ENCODE measurements at places on chromosomes 5 and 9.

GRCh38 chr9:112007575-112008240, 111.1 kb downstream of the UGCG start:
- no peak for DNase-seq

- DNase-seq, result no peak
These were observed 118.2 kb downstream of the BOD1 start for GRCh38 chr5:173498286-173498685.

GRCh38 chr5:153823036-153823435, 215.7 kb downstream of the FAM114A2 start:
- no peak for DNase-seq

DNA sequence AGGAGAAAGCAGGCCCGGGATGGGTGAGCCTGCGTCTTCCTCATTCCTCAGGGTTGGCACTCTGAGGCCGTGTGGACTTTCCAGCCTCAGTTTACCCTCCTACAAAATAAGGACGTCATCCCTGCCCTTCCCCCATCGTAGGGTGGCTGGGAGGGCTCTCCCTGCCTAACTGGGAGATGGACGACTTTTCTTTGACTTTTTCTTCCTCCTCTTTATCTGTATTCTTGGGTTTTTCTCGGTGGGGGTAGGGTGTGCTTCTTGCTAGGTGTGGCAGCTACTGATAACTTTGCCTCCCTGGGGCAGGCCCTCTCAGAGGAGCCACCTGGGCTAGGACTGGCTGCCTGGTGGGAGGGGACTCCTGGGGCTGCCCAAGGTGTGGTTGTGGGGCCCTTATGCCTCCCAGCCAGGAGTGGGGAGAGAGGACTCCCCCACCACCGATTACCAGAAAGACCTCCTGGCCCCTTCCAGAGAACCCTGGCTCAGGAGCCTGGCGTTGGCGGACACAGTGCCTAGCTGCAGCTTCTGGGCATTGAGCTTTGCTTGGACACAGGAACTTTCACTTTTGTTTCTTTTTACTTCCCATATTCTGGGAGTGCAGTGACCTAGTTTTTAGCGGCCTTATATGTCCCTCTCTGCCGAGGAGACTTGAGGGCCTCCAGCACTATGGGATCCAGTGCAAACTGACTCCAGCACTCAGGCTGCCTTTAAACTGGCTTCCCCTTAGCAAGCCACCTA, 6.1 kb downstream of the GLIPR2 start:
- DNase-seq, result no peak

DNA sequence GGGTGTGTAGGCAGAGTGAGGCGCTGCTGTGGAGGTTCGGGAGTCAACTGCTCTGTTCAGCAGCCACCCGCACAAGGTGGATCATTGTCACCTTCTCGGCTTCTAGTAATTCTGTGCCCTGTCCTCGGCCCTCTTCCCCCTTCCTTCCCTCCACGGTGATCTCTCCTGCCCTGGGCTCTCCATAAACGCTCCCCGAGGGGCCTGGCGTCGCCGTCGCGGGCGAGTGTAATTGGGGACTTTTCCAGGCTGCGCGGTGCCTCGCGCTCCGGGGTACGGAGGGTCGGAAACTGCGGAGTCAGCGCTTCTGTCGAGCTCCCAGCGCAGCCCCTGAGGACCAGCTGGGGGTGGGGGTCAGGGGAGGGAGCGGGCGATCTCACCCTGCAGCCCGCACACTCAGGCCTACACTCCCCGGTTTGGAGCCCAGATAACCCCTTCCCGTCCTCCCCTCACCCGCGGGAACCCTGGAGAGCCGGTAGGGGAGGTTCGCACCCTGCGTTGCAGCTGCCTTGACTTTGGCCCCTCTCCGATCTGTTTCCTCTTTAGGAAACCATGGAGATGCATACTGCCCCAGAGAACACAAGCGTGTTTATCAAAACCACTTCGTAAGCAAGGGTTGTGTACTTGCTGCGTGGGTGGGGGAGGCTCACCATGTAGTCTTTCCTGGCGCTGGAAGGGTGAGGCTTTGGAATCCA, 188.3 kb upstream of the ZNF618 start:
- no peak for DNase-seq

GRCh38 chr9:134681061-134681661, 39.6 kb downstream of the COL5A1 start:
- no peak for DNase-seq

DNA sequence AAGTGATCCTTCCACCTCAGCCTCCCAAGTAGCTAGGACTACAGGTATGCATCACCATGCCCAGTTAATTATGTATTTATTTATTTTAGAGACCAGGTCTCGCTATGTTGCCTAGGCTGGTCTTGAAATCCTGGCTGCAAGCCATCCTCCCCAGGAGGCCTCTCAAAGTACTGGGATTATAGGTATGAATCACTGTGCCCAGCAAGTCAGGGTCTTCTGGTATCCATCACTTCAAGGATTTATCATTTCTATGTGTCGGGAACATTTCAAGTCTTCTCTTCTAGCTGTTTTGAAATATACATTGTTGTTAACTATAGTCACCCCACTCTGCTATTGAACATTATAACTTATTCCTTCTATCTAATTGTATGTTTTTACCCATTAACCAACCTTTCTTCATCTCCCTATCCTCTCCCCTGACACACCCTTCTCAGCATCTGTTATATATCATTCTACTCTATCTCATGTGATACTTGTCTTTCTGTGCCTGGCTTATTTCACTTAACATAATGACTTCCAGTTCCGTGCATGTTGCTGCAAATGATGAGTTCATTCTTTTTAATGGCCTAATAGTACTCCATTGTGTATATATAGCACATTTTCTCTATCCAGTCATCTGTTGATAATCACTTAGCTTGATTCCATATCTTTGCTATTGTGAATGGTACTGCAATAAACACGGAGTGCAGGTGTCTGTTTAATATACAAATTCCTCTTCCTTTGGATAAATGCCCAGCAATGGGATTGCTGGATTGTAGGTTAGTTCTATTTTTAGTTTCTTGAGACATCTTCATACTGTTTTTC, 26.4 kb downstream of the UTP15 start:
- DNase-seq, result peak; percentile 78

- no peak for DNase-seq
These were observed 61.3 kb downstream of the TTLL11 start for GRCh38 chr9:122031776-122032175.

GRCh38 chr9:100485196-100485595, 12.2 kb downstream of the TMEFF1 start:
- DNase-seq, result no peak

DNA sequence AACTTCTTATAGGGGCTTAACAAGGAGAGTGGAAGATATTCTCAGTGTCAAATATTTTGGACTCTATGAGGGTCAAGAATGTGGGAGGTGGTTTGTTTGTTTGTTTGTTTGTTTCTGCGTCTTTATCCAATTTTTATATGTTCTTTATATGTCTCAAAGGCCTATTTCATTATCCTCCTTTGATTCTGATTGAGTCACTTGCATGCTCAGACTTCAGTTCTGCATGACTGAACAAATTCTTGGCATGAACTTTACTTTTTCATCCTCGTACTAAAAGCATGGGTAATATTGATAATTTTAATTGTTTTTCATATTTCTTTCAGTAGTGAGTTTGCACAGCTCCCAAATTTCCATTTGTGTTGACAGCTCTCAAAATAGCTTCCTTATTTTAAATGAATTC, 19.2 kb upstream of the ERBIN start:
- no peak for DNase-seq

DNA sequence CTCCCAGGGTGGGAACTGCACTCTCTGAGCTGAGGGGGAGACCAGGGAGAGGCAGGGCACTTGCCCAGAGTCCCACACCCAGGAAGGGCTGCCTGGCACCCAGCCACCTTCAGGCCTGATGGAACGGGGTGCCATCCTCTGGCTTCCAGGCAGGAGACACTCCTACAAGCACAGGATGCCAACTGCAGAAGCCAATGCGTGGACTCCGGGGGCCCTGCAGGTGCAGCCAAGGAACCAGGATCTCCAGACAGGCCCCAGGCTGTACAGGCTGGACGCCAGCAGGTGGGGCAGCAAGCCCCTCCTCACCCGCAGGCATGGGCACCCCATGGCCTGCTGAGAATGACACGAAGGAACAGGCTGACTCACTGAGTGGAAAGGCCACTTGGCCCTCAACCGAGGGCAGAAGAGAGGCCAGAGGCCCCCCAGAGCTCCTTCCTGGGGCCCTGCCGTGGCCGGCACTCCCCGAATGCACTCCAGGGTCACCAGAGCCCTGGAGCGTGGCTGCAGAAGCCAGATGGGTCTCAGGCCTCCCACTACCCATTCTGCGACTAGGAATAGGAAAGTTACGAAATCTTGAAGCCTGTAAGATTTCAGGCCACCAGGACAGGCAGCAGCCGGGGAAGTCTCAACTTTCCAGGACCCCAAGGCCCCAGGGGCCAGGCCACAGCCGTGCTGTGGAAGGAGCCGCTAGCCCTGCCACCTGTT, 15.7 kb downstream of the NACC2 start:
- no peak for DNase-seq

DNA sequence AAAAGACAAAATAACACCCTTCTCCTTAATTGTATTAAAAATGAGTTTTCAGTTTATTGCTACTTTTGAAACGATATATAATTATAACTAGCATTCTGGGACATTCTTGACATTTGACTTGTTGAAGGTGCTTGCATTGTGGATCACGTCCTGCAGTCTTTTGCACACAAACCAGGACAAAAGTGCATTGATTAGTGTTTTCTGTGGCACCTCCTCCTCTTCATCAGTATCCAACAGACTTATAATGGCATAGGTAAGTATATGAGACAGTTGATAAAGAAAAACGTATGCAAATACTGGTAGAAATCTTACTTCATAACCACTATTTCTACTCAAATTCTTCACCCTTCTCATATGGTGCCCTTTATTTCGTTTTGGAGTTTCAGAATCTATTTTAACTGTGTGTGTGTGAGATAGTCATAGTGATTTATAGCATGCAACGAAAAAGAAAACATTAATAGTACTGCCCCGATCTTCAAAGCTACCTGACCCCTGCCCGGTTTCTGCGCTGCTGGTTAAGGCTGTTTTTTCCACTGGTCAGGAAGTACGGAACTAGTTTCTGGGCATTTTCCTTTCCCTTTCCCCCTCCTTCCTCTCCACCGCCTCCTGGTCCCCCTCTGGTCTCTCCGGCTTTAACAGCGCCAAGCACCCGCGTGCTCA, 639 bp upstream of the RASA1 start:
- DNase-seq, result no peak

- DNase-seq, result no peak
These were observed 11.8 kb downstream of the ZNF366 start for GRCh38 chr5:72495410-72495809.

GRCh38 chr9:125153712-125154367, 10.5 kb upstream of the SCAI start:
- no peak for DNase-seq

DNA sequence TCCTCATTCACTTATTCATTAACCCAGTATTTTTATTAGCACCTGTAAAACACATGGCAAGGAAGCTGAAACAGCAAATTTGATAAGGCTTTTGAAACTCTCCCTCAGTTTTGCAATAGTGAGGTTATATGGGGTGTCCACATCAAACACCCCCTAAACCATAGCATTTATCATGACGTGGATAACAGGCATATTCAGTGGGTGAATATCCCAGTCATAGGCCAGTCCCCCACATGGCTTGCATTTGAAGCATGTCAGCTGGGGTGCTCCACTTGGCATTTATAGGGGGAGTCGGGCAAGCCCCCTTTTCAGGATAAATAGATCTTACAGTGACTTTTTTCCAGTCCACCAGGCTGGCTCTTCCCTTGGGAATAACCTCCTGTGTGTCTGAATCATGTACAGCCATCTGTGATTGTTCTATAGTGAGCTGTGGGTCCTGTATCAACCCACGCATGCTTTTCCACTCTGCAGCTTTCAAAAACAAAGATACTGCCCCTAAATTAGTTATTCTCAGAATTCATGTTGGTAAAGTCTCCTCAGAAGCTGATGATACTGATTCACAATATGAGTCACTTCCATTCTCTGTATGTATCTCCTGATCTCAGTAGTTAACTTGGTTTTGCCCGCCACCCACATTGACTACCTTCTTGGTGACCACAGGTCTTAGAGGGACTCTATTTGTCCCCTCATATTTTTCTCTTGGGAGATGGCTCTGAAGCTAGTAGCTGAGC, 84.4 kb upstream of the SPIN1 start:
- DNase-seq, result peak; percentile 44

DNA sequence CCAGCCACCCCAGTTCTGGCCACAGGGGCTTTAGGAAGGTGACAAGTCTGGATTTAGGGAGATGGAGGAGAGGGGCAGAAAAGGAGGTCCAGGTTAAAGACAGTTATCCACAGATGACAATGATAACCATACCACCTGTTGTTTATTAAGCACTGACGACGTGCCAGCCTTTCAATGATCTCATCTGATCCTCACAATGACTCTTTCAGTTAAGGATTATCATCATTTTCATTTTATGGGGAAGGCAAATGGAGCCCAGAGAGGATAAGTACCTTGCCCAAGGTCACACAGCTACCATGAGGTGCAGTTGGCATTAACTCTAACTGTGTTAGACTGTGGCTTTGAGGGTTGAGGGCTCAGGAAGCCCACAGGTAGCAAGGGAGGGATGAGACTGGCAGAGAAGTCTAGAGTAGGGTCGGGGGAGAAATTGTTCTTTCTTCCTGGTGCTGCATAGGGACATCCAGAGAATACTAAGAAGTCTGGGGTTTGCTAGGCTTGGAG, 21.5 kb upstream of the JADE2 start:
- DNase-seq, result no peak

DNA sequence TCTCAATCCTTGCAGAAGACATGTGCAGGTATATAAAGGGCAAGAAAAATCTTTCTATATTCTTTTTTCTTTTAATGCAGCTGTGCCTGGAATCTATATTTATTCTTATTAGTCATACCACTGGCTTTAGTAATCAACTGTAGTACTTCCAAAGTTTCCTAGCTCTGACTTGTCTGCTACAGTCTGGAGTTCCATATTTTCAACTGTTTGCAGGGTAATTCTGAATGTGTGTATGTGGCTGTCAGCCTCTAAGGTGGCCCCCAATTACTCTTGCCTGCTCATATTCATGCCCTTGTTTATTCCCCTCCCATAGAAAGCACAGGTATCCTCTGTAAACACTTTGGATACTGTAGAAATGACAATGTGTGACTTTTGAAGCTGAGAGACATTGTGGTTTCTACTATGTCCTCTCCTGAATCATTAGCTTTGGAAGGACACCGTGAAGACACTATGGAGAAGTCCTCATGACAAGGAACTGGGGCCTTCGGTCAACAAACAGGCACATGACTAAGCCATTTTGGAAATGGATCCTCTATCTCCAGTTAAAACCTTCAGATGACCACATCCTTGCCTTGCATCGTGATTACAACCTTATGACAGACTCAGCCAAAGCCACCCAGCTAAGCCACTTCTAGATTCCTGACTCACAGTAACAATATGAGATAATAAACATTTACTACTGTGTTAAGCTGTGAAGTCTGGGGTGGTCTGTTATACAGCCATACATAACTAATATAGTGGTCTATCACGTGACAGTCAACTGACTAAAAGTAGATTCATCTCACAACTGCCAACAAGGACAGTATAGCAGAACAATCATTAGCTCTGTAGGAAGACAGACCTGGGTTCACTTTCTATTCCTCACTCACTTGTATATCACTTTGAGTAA, 49.5 kb upstream of the SUSD1 start:
- peak; percentile 67 for DNase-seq

GRCh38 chr9:82334286-82334685, 345.7 kb downstream of the SPATA31D1 start:
- no peak for DNase-seq

- DNase-seq, result no peak
These were observed 4.2 kb downstream of the SKP2 start for GRCh38 chr5:36156121-36156601.

All from HT1080 (cell line).